ENCODE measurements at places on chromosomes 7 and 10.

DNA sequence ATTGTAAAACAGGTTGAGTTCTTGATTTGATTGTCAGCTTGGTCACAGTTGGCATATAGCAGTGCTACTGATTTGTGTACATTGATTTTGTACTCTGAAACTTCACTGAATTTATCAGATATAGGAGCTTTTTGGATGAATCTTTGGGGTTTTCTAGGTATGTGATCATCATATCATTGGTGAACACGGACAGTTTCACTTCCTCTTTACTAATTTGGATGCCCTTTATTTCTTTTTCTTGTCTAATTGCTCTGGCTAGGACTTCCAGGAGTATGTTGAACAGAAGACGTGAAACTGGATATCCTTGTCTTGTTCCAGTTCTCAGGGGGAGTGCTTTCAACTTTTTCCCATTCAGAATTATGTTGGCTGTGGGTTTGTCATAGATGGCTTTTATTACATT lies 86.9 kb downstream of the EXOC4 start:
- DNase-seq = no peak

DNA sequence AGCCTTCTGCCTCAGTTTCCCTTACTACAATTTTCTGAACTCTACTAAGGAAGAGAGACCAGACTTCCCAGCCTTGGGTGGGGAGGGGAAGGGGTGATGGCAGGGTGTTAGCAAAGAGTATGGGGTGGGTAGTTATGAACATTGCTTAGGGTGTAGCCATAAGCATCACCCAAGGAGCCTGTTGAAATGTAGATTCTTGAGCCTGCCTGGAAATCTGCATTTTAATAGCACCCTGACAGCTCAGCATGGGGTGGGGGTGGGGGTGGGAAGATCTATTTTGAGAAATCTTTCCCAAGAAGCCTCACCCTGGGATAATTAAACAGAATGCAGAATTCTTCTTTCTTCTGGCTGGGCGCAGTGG lies 164.8 kb downstream of the NRF1 start:
- DNase-seq = no peak

DNA sequence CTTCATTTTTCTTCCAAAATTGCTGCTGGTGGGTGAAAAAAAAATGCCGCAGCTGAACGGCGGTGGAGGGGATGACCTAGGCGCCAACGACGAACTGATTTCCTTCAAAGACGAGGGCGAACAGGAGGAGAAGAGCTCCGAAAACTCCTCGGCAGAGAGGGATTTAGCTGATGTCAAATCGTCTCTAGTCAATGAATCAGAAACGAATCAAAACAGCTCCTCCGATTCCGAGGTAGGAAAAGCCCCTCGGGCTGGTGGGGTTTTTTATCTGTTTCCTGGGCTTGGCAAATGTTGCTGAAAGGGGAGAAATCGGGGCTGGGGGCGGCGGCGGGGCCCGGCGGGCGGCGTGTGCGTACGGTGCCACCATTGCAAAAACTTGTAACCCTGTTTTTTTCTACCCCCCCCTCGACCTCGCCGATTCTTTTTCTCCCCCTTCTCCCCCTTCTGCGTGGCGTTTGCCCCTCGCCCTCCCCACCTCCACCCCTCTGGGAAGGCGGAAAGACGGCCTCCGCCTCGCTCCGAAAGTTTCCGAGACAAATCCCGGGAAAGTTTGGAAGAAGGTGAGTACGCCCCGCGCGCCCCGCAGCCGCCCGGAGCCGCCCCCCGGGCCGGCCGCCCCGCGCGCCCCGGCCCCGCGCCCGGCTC lies 789 bp downstream of the TCF7L2 start:
- DNase-seq = peak; percentile 35

DNA sequence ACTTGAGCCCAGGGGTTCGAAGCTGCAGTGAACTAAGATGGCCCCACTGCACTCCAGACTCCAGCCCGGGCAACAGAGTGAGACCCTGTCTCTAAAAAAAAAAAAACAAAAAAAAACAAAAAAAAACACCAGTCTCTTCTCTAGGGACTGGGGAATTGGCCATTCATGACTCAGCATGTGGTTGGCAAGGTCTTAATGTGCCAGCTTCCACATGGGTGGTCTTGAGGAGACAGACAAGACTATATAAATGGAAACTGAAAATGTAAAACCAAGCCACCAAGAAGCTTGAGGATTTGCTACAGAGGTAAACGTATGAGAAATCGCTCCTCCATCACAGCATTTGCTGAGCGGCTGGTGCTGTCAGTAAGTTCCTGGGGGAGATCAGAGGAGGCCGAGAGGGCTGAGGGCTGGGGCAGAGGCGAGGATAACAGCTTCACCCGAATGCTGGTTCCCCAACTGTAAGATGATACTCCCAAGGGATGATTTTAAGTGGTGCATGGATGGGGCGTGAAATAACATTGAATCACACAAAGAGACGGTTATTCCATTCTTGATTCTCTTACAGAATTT lies 128.7 kb downstream of the C10orf105 start:
- DNase-seq = peak; percentile 13

GRCh38 chr7:133300088-133300487 lies 47.2 kb downstream of the EXOC4 start:
- DNase-seq = no peak

- DNase-seq = no peak
Measured at GRCh38 chr7:39357648-39358047, 208.6 kb upstream of the YAE1 start.

GRCh38 chr10:57507788-57508187 lies 759.9 kb downstream of the IPMK start:
- peak; percentile 16 for DNase-seq

DNA sequence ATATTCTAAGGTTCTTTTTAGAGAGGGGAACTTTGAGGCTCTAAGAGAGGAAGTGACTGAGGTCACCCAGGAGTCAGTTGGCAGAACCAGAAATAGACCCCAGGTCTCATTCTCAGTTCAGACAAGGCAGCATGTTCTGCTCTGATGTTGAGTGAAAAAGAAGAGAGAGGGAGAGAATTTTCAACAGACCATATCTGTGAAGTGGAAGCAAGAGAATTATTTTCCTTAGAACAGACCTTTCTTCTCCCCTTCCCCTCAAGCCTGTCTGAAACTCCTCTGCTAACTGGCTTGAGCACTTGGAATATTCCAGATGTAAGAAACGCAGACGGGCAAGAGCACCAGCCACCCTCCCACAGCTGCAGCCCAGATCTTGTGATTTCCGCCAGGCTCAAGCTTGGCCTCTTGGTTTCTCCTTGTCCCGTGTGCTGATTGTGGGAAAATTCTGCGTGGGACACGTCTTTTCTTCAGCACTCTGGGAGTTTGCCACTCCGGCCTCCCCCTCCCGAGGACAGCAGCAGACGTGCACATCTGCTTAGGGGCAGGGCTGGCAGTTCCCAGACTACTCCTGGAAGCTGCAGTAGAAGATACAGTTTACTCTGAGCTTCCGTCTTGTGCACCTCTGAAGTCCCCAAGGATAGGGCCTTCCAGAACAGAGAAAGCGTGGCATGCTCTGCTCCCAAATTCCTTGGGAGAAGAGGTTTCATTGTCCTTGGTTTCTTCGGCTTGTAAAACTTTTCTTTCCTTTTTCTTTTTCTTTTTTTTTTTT lies 22.7 kb upstream of the IKZF1 start:
- DNase-seq = no peak

- no peak for DNase-seq
Measured at GRCh38 chr10:53013201-53013810, 240.7 kb upstream of the MBL2 start.

GRCh38 chr7:117279203-117279602 lies 43.7 kb downstream of the WNT2 start:
- no peak for DNase-seq

- no peak for DNase-seq
Measured at GRCh38 chr7:33395340-33395739, 266.0 kb downstream of the BBS9 start.

GRCh38 chr7:78226059-78226719 lies 427.6 kb downstream of the PHTF2 start:
- peak; percentile 56 for DNase-seq

GRCh38 chr7:105825371-105825770 lies 51.0 kb downstream of the ATXN7L1 start:
- no peak for DNase-seq

DNA sequence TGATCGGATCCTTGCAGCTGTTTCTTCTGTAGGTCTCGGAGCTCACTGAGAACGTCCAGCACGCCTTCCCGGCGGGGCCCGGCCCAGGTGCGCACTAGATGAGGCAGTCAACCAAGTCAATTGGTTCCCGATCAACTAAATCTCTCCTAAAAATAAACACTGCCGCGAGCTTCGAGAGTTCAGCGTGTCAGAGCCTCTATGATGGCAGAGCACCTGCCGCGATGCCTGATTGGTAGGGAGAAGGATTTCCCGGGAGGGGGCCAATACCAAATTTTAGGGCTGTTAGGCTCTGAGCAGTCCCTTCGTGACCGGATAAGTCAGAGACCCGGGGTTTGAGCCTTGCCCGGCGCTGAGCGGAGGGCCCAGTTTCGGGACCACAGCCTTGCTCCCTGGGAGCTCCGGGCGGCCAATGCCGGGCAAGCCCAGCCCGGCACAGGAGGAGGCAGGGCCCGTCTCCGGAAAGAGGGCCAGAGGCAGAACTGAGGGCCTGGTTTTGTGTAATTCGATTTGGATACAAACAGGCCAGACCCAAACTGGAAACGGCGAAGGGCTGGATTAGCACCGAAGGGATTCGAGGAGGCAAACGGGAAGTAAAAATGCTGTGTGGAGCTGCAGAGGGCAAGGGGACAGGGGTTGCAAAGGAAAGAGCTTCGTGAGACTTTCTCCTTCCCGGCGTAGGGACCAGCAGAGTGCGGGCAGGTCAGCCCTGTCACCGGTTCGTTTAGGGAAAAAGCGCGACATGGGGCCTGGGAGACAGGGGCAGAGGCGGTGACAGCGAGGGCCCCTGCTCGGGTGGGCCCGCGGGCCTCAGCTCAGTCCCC lies 569 bp downstream of the SLC26A5 start:
- no peak for DNase-seq

DNA sequence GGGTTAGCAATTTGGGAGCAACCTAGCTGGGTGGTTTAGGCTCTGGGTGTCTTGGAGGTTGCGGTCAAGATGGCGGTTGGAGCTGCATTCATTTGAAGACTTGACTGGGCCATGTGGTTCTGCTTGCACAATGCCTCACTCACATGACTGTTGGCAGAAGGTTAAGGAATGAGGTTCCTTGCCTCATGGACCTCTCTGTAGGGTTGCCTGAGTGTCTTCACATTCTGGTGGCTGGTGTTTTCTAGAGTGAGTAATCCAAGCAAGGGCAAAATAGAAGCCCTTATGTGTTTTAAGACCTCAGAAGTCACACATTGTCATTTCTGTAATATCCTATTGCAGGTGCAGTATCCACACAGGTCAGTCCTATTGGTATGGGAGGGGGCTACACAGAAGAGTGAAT lies 52.0 kb downstream of the CDK14 start:
- no peak for DNase-seq

GRCh38 chr10:47048526-47048905 lies 137.3 kb downstream of the PTPN20 start:
- no peak for DNase-seq

DNA sequence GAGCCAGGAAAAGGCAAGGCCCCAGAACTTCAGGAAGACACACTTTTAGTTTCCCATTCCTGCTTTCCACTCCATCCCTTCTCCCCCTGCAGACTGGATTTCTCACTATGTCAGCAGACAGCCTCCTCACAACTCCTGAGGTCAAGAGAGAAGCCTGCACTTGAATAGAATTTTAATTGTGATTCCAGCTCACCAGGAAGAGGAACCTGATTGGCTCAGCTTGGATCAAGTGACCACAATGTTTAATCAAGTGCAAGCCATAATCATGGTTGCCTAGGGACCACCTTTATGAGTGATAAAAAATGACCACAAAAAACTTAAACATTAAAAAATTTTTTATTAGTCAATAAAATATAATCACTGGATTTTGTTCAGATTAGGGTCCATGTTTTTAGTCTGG lies 244.7 kb upstream of the RHOBTB1 start:
- no peak for DNase-seq

DNA sequence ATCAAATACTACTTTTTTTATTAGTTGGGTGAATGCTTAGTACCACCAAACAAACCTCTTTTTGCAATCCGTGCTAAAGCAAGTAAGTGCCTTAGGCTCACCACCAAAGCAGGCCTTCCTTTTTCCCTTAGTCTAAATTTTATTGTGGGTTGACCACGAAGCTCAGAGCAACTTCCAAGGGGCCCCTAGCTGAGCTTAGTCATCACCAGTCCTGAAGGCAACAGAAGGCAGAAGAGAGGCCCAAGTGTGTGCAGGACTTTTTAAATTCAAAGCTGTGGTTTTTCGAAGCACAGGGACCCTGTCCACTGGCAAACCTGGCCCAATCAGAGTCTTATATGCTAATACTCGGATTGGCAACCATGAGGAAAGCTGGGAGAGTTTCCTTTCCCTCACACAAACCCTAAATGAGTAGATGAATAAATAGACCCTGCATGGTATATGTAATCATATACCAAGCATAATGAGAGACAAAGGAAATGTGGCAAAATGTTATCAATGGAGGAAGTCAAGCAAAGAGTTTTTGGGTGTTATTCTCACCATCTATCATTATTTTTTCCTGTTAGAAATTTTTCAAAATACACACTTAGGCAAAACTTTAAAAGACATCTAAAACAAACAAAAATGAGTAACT lies 453.2 kb upstream of the GALNT17 start:
- DNase-seq = no peak

- no peak for DNase-seq
Measured at GRCh38 chr10:104406715-104407650, 53.4 kb downstream of the CFAP58 start.

Measured in right cardiac atrium (tissue), 5 donors.